ENCODE measurements at places on chromosomes 7 and 10.

DNA sequence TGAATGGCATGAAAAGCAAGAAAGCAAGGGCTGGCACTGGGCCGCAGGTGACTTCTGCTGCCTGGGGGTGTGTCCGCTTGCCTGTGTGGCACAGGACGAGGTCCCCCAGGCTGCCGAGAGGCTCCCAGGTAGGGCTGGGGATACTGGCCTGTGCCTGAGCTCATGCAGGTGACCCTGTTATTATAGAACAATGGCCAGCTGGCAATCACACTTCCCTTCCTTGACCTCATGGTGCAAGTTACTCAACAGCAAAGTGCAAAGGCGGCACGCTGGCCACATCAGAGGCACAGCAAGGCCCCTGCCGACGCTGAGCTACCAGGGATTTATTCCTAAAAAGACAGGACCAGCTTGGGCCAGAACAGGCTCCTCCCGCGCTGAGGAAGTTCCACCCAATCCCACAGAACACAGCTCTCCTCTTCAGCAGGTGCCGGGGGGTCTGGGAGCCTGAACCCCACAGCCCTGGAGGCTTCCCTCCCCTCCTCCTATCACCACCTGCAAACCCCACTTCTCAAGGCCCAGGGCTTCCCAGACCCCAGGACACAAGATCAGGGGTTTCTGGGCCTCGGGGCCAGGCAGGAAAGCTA lies 1.4 kb upstream of the ADAM8 start:
- DNase-seq = no peak

- no peak for DNase-seq
Observed at GRCh38 chr7:74173491-74173865, 678 bp upstream of the EIF4H start.

DNA sequence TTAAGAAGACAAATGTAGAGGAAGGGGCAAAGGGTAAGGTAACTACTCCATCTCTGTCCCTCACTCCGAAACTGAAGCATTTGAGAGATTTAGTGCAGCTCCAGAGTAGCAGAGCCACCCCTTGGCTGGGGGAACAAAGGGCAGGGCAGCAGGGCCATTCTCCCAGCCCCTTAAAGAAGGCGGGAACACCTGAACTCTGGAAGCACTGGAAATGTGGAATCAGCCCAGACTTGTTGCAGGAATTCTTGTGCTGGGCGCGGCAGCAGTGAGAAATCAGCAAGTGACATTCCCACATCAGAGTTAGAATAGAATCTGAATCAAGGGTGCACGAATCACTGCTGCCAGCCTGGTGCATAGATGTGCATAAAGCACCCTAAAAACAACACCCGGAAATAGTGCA lies 34.4 kb upstream of the GRM8 start:
- DNase-seq = no peak

GRCh38 chr7:144032516-144032915 lies 16.2 kb upstream of the OR2A5 start:
- no peak for DNase-seq

Measured in fibroblast of skin of scalp (primary cell).